ENCODE measurements at places on chromosomes 6 and 20. TPM values are rescaled to one million over a fixed set of nuclear protein-coding genes. Genes with fewer than 3 reads are reported as not detected.

- no peak for DNase-seq
Measured at GRCh38 chr6:33450434-33450833, 3.9 kb upstream of the ZBTB9 start.

DNA sequence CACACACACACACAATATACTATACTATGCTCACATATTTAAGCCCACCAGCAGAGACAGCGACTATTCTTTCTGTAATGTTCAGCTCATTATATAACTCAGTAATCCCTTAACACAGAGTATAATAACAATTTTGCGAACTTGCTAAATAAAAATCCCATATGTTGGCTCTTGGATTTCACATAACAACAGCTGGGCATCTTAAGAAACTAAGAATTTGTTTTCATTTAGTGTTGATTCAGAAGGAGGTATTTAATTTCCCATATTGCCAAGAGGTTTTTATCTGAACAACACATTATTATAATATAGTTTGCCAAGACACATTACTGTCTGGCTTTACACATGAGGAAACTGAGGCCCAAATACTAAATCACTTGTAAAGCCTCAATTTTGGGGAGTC is 7.4 kb downstream of the ECT2L start:
- no peak for DNase-seq

DNA sequence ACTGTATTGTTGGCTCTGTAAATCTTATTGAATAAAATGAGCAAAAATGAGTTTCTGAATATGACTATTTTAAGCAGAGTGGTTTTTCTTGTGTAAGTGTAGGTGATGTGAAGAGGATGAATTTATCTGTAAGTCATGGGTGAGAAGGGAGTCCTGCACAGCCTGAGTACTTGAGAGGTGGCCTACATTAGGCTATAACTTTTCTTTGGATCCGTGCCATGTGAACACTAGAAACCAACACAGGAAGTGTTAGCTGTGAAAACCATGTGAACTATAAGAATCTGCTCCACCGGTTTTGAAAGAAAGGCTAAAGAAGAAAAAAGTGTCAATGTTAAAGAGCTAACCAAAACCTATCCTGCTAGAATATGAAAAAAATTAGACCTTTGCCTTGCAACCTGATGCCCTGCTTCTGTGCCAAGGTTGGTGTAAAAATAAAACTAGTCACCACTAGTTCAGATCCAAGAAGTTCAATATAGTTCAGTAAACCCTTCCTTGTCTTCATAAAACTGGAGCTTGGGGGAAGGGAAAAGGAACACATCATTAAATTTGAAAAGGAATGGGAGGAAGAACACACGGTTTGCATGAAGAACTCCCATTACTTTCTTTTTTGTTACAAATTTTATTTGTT is 21.3 kb downstream of the PLCB1 start:
- no peak for DNase-seq

GRCh38 chr6:16810411-16810810 is 49.2 kb upstream of the ATXN1 start:
- DNase-seq, result no peak

GRCh38 chr20:7375905-7376304 is 564.4 kb downstream of the HAO1 start:
- DNase-seq, result no peak

GRCh38 chr6:44668391-44668930 is 281.0 kb downstream of the CDC5L start:
- no peak for DNase-seq

MACROD2 gene
- total RNA-seq, result 3.9 TPM

UNC93A gene
- not detected for total RNA-seq

LST1 gene
- not detected for total RNA-seq

GSS gene
- total RNA-seq, result 34.6 TPM
